Stimulated activated CD4-positive, alpha-beta T cell treated with anti-CD3 and anti-CD28 coated beads, TNF-alpha, amount 100 ng/mL, for 48 hours (primary cell): ENCODE measurements at places on chromosomes 3 and 15.

GRCh38 chr3:96779810-96780209 is 34.6 kb upstream of the EPHA6 start:
- DNase-seq = no peak

DNA sequence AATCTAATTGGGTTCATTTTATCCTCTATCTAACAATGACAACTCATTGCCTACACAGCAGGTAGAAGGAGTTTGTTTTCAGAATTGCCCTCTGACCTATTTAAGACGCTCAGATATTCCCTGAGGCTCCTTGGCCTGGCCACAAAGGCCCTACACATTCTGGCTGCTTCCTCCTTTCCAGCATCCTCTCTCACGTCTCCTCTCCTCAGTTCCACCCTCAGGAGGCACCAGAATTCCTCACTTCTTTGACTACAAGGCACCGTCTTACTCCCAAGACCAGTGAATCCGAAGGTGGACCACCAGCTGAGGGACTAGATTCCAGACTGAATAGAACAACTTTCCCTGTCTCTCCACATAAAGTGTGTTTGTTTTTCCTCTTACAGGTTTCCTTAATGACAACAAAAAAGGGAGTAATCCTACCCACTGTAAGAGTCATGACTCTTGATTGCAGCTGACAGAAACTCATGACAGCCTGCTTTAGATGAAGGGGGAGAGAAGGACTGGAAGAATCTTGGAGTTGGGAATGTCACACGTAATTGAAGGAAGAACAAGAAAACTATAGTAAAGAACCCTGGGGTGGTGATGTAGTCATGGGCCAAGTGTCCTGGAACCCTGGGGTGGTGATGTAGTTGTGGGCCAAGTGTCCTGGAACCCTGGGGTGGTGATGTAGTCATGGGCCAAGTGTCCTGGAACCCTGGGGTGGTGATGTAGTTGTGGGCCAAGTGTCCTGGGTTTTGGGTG is 22.0 kb upstream of the MUC20 start:
- DNase-seq = no peak

DNA sequence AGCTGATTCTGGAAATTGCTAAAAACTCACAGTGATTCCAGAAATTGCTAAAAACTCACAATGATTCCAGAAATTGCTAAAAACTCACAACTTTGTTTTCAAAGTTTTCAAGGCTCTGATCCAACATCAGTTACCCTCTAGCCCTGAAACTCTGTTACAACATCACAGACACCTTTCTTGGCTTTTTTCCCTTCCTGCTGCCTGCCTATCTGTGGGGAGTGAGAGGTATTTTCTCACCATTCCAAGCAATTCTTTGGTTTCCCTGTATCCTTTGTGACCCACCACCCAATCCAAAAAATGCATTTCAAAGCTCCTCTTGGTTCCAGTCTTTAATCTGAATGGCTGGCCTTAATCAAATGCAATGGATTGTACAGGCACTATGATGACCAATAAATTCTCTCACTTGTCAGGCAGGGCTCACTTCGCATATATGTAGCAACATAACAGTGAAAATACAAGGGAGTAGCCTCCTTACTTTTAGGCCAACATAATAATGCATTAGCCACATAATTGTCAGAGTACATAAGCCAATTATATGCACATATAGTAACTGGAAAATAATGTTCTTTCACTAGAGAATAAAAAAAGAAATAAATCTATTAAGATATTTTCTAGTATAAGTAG is 1139.0 kb downstream of the ROBO2 start:
- DNase-seq = no peak

- no peak for DNase-seq
Measured at GRCh38 chr15:48996276-48996675, 32.6 kb upstream of the SHC4 start.

GRCh38 chr3:53056442-53056841 is 10.6 kb upstream of the SFMBT1 start:
- DNase-seq = no peak

- DNase-seq = no peak
Measured at GRCh38 chr3:101195951-101196713, 124.2 kb downstream of the IMPG2 start.
